ENCODE measurements at places on chromosomes 3 and 15.
A peak's percentile ranks its signal among the peaks of the same experiment; 100 is the strongest.

DNA sequence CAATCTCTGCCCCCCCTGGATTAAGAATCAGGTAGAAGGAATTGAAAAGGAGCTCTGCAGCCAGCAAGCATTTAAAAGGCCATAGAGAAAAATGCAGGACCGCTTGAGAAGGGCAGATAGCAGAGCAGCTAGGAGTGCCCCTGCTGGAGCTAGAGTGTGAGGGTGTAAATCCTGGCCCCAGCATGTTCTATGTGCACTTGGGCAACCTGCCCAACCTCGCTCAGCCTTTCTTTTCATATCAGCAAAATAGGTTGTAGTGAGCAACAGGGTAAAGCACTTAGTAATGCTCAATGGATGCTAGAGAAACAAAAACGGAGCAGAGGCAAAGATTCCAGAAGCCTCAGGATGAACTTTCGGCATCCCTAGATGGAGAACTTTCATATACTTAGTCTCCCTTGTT lies 25.0 kb upstream of the THBS1 start:
- peak; percentile 50 for DNase-seq
- peaks cover 40% of the 10 kb centered on the region for H3K4me1 ChIP-seq
- no peak overlapping the region for H3K4me3 ChIP-seq
- H3K27ac ChIP-seq = peak overlapping the region; percentile 63
- no peaks in the 10 kb centered on the region for H3K27me3 ChIP-seq

- no peak overlapping the region for H3K27ac ChIP-seq
- H3K4me3 ChIP-seq = no peak overlapping the region
- H3K36me3 ChIP-seq = no peaks in the 10 kb centered on the region
- no peak for DNase-seq
- peaks cover 26% of the 10 kb centered on the region for H3K4me1 ChIP-seq
Measured at GRCh38 chr15:67051088-67052045, 14.0 kb upstream of the SMAD3 start.

GRCh38 chr3:20064796-20065564 lies 24.7 kb downstream of the KAT2B start:
- peak; percentile 64 for DNase-seq
- peak overlapping the region; percentile 21 for H3K27ac ChIP-seq
- H3K4me3 ChIP-seq = no peak overlapping the region
- peaks cover 9% of the 10 kb centered on the region for H3K4me1 ChIP-seq

- no peak for DNase-seq
- no peaks in the 10 kb centered on the region for H3K36me3 ChIP-seq
- no peaks in the 10 kb centered on the region for H3K4me1 ChIP-seq
- no peak overlapping the region for H3K4me3 ChIP-seq
- H3K27ac ChIP-seq = no peak overlapping the region
Measured at GRCh38 chr15:45891766-45892165, 256.9 kb downstream of the SQOR start.

DNA sequence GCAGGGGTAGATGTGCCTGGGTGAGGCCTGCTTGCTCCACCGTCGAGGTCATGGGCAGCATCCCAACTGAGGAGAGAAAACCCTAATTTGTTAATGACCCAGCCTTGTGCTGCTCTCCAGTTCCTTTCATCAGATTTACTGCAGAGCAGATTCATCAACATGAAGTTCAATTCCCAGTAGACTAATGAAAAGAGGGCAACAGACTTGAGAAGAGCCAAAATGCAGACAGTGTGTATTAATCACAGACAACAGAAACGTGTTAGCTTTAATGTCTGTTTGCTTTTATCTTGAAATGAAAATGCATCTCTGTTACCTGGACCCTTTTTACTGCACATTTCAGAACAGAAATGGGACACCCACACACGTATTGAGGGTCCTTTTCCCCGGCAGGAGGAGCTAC lies 103.5 kb upstream of the TRIM42 start:
- H3K27me3 ChIP-seq = no peaks in the 10 kb centered on the region
- no peak for DNase-seq
- H3K27ac ChIP-seq = no peak overlapping the region
- H3K36me3 ChIP-seq = no peaks in the 10 kb centered on the region
- no peak overlapping the region for H3K4me3 ChIP-seq
- no peaks in the 10 kb centered on the region for H3K4me1 ChIP-seq

GRCh38 chr3:159996018-159996417 lies 7.4 kb downstream of the IL12A start:
- H3K4me3 ChIP-seq = no peak overlapping the region
- H3K27ac ChIP-seq = no peak overlapping the region
- H3K36me3 ChIP-seq = no peaks in the 10 kb centered on the region
- no peaks in the 10 kb centered on the region for H3K4me1 ChIP-seq
- H3K27me3 ChIP-seq = no peaks in the 10 kb centered on the region
- no peak for DNase-seq

- peak; percentile 87 for DNase-seq
- peaks cover 26% of the 10 kb centered on the region for H3K4me1 ChIP-seq
- H3K4me3 ChIP-seq = peak overlapping the region; percentile 30
Measured at GRCh38 chr3:158768361-158768787, 33.5 kb upstream of the MFSD1 start.

GRCh38 chr15:62455441-62455921 lies 290.4 kb upstream of the C2CD4B start:
- no peaks in the 10 kb centered on the region for H3K36me3 ChIP-seq
- peaks cover 39% of the 10 kb centered on the region for H3K4me1 ChIP-seq
- H3K27me3 ChIP-seq = no peaks in the 10 kb centered on the region
- DNase-seq = no peak

GRCh38 chr3:186854954-186855353 lies 12.4 kb downstream of the ADIPOQ start:
- H3K36me3 ChIP-seq = no peaks in the 10 kb centered on the region
- H3K27me3 ChIP-seq = no peaks in the 10 kb centered on the region
- no peak overlapping the region for H3K4me3 ChIP-seq
- H3K27ac ChIP-seq = no peak overlapping the region
- DNase-seq = no peak
- H3K4me1 ChIP-seq = no peaks in the 10 kb centered on the region

DNA sequence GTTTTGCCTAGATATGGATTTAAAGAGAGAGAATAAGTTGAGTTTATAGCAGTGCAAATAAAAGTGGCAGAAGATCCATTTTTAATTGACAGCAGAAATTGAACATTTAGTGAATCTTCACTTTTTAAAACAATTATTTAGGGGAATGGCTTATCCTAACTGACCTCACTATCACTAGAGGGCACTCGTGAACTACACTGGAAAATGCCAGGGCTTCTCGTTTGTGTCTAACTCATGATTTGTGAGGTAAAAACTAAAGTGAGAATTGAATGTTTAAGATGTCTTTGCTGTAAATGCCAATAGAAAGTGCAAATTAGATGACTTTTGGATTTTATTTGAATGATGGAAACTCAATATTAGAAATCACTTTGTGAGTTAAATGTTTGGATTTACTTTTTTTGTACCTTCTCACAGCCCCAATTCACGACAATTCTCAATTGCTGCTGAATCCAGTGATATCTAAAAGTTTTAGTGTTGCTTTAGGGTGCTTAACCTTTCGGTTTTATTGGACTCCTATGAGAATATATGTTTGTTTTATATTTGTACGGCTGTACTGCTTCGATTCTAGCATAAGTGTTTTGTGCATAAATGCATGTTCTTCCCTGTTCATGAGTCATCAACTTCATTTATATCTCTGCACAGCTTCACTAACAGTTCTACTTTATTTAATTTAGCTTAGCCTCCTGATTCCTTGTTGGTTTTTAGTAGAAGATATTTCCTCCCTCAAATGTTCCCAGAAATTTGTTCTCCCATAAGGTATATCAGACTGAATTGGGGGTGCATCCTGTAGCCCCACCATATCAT lies 462.1 kb downstream of the MFSD1 start:
- H3K27me3 ChIP-seq = no peaks in the 10 kb centered on the region
- H3K4me3 ChIP-seq = no peak overlapping the region
- no peak overlapping the region for H3K27ac ChIP-seq
- 0 out of 2 replicates have a peak, but pooled peaks cover 2% of the 10 kb centered on the region for H3K4me1 ChIP-seq
- peak; percentile 62 for DNase-seq

DNA sequence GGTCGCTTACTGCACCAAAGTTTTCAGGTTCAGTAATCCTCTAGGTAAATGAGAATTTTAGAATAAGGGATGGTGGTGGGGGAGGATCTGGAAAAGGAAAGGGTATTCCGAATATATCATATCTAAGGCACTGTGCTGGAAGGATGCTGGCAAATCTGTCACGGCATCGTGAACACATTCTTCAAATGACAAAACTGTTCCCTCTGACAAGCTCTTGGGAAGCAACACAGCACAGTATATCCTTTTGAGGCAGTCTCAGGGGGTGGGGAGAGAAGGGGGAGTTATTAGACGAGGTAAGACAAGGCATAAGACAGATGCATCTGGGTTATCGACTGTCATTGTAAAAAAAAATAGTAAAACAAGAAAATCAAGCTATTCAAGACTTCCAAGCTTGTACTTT lies 289.6 kb upstream of the LRRN1 start:
- H3K27me3 ChIP-seq = no peaks in the 10 kb centered on the region
- H3K4me1 ChIP-seq = no peaks in the 10 kb centered on the region
- DNase-seq = no peak

DNA sequence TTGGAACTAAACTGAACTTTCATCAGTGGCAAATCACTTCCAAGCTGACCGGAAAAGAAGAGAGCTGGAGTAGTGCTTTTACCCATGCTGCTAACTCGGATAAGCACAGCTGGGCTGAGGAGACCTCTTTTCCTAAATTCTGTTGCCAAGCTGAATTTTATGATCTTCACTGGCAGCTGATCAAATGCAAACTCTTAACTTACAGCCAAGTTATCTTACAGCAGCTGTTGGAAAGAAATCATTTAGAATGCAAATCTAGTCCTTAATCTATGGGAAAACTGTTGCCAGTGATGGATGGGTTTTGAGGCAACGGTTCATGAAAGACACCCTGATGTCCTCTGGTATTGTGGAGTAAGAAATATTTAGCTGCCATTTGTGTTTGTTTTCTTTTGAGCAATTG lies 216.5 kb downstream of the ZNF385D start:
- no peak overlapping the region for H3K4me3 ChIP-seq
- no peaks in the 10 kb centered on the region for H3K27me3 ChIP-seq

DNA sequence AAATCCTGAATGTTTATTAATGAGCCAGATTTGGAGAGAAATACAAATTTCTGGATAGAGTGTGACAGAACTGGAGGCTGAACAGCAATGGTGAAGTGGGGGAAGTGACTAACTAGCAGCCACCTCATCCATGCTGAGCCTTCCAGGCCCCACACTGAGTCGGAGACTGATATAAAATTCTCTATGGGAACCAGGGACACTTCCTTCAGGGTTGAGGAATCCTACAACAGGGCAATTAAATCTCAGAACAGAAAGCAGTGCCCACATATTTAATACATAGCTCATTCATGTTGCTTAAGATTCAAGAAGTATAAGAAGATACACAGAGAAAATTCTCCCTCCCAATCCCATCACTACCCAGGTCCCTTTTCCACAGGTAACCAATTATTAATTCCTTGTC lies 49.3 kb downstream of the HACD2 start:
- no peaks in the 10 kb centered on the region for H3K27me3 ChIP-seq
- no peak overlapping the region for H3K27ac ChIP-seq
- no peak for DNase-seq
- no peaks in the 10 kb centered on the region for H3K4me1 ChIP-seq
- H3K4me3 ChIP-seq = no peak overlapping the region
- H3K36me3 ChIP-seq = peaks cover 3% of the 10 kb centered on the region

GRCh38 chr15:53246404-53246803 lies 456.3 kb upstream of the ONECUT1 start:
- H3K27ac ChIP-seq = no peak overlapping the region
- H3K27me3 ChIP-seq = no peaks in the 10 kb centered on the region
- no peaks in the 10 kb centered on the region for H3K36me3 ChIP-seq
- no peaks in the 10 kb centered on the region for H3K4me1 ChIP-seq
- DNase-seq = no peak
- no peak overlapping the region for H3K4me3 ChIP-seq

DNA sequence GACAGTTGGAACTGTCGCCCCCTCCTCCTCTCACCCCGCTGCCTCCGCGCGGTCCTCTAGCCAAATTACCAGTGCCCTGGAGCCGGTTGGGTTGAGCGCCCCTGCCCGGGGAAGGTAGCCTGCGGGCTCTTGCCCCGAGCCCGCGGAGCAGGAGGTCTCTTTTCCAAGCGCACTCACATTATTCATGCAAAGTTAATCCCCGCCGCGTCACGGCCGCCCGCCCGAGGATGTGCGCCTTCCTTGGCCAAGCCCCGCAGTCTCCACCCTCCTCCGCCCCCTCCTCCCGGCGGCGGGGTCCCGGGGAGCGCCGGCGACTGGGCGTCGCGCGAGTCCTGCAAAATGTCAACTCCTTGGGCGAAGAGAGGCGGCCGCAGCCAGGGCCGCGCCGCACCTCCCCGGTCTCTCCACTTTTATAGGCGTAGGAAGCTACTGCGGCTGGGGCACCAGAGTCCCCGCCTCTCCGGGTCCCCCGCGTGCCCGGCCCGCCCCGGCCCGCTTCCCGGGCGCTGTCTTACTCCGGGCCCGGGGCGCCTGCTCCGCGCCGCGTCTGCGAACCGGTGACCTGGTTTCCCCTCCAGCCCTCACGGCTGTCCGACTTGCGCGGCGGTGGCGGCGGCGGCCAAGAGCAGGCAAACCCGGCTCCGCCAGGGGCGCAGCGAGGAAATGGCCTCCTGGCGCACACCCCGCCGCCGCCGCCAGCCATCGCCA lies at the start of gene THRB:
THRB (minus strand) TSS at position 233 of the 708 bp plus-strand sequence.
- no peak within 1 kb of the TSS for H3K4me3 ChIP-seq
- 0 out of 2 replicates have a peak, but pooled peaks cover 4% of the 10 kb centered on the region for H3K27me3 ChIP-seq
- no peaks in the 10 kb centered on the region for H3K4me1 ChIP-seq
- no peak within 1 kb of the TSS for H3K27ac ChIP-seq

DNA sequence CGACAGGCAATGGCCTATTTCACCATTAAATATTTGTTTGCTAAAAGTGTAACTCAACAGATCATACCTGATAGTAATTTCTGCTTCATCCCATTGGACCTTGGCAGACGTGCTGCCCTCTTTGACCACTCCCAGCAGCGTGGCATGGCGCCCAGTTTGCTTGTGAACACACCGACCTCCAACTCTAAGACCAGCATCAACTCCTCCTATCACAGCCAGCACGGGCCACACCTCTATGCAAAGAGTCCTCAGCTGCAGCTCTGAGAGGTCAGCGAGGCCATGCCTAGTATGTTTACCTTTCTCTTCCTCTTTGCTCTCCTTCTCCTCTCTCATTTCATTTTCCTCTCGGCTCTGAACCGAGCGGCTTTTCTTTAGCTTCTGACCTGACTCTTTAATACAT lies 80.6 kb downstream of the FBXL22 start:
- H3K36me3 ChIP-seq = peaks cover 20% of the 10 kb centered on the region
- DNase-seq = no peak
- no peak overlapping the region for H3K27ac ChIP-seq
- no peaks in the 10 kb centered on the region for H3K27me3 ChIP-seq
- H3K4me1 ChIP-seq = no peaks in the 10 kb centered on the region
- H3K4me3 ChIP-seq = no peak overlapping the region

DNA sequence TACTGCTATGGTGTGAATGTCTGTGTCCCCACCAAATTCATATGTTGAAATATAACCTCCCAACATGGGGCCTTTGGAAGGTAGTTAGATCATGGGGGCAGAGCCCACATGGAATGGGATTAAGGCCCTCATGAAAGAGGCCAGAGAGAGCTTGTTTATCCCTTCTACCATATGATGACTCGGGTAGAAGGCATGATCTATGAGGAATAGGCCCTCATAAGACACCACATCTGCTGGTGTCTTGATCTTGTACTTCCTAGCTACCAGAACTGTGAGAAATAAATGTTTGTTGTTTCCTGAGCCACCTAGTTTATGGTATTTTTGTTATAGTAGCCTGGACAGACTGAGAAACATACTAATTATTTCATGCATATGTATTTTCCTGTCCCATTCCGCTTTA lies 51.9 kb downstream of the WWTR1 start:
- no peak for DNase-seq
- H3K36me3 ChIP-seq = no peaks in the 10 kb centered on the region
- no peaks in the 10 kb centered on the region for H3K27me3 ChIP-seq
- peaks cover 35% of the 10 kb centered on the region for H3K4me1 ChIP-seq

GRCh38 chr3:127002195-127003174 lies 19.6 kb downstream of the PLXNA1 start:
- DNase-seq = peak; percentile 93
- no peaks in the 10 kb centered on the region for H3K27me3 ChIP-seq
- peak overlapping the region; percentile 84 for H3K27ac ChIP-seq
